ENCODE measurements at places on chromosomes 4 and X.
A peak's percentile ranks its signal among the peaks of the same experiment; 100 is the strongest.

DNA sequence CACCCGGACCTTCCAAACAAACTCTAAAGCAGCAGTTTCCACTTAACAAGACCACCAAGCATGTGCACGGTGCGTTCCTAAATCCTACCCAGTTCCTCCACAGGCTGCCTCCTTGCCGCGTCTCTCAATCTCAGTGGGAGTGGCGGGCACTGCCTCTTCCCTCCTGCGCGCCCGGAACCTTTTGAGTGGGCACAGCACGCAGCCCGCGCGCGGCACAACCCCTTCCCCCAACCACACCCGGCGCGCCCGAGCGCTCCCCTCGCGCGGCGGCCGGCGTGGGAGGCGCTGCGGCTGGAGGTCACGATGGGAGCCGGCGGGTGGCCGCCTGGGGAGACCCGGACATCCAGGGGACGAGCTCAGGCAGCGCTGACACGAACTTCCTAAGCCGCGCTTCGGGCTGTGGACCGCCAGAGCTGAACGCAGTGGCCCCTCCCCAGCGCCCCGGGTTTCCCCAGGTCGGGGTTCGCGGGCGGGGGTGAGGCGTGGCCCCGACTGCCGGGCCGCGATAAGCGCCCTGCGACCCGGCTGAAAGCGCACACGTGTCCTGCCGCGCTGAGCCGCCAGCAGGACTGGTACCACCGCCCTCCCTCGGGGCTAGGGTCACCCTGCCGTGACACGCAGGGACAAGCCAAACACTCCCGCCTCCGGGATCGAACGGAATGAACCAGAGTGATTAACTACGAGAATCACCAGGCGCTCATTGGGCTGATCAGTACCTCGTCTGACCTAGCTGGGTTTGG lies at the start of gene ABCG2:
Gene ABCG2 (minus strand): TSS at position 151 of the 740 bp plus-strand sequence. CDS start 18,644 bp downstream, outside the sequence.
- peak; percentile 4 for DNase-seq

- DNase-seq: no peak
Measured at GRCh38 chrX:150036181-150036580, 97.9 kb upstream of the EOLA2 start.

DNA sequence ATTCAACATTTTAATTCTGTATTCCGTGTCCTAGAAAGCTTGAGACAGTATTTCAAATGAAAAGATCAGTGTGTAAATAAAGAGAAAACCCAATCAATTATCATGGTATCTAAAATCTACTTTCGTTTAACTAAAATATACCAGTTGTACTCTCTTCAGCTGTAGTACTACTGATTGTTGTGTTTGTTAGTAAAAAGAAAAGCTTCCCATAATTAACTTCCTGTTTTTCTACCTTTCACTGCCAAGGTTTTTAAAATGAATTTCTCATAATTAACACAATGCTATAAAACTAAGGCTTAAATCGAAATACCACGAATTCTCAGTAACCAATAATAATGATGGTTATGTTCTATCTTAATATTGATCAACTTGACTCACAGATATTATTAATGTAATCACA lies 37.4 kb downstream of the PPP3CA start:
- no peak for DNase-seq

DNA sequence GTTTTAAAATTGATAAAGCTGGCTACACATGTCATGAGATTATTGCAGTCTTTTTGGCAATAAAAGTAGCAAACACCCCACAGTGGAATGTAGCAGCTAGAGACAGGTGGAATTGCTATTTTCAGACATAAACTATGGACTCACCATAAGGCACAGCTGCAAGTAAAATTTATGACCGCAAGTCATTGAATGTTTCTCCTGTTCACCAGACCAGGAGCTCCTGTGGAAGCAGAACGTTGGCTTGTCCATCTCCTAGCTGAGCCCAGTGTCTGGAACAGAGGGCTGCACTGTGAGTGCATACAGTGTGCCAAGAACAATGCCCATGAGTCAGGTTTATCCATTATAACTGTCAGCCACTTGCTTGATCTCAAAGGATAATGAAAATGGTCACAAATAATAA lies 538.2 kb downstream of the INPP4B start:
- DNase-seq: no peak

DNA sequence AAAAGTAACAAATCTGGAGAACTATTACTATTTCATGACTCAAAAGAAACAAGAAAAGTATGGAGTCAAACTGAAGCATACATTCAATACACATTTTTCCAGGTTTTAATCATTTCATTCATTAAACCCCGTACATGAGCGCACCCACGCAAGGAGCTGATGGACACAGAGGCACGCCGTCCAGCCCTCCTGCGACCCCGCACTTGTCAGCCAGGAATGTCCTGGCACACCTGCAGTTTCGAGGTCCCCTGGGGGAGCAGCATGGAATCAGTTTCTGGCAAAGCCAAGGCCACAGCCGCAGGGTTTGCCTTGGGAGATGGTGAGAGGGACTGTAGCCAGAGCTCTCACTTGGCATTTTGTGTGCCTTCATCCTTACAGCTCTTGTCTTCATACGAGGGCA lies 12.8 kb upstream of the SLC2A9 start:
- no peak for DNase-seq

All from GM18507 (cell line).